ENCODE measurements at places on chromosomes 2 and 18.

DNA sequence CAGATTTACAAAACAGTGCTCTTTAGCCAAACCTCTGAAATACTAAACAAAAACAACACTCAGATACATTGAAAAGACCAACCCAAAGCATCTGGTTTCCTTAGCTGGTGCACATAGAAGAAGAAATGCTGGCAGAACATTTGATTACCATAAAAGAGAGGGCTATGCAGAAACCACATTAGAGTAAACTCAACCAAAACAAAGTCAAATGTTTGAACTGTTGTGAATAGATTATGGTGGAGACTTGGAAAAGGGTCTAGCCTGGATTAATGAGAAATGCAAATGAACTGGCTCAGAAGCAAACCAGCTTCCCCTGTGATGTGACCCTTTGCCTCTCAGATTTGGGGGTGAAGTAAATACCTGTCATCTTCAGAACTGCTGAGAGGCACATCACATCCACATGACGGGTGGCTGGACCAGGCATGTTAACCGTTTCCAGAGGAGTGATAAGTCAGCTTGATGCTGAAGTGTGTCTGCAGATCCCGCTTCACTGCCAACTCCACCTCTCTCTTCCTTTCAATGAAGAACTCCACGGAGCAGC, 153.0 kb downstream of the NRP2 start:
- DNase-seq, result no peak

DNA sequence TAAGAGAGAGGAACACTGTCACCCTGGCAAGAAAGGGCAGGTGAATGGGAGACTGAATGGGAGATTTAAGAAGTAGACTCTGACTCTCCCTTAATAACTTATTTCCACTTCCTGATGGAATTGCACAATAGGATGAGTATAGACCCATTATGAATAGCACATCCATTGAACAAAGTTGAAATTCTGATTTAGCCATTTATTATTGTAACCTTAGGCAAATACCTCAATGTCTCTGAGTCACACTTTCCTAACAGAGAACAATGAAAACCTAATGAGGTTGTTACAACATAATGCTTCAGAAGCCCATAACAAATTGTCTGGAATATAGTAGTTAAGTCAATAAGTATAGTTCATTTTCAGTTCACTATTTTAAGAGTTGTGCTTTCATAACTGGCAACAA, 78.9 kb downstream of the NRXN1 start:
- no peak for DNase-seq

DNA sequence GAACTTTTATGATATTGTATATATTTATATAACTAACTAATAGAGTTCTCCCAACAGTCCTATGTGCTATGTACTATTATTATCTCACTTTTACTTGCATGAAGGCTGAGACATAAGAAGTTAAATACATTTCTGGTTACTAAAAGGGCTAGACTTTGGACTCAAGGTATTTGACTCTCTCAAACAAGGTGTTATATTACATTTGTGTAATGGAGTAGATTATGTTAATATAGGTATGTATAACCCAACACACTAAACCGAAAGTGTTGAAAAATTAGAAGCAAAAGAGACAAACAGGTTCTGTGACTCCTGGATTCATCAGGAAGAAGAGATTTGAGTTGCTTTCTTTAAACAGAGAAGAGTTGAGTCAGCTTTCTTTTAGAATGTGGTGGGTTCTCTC, 733.6 kb upstream of the ZEB2 start:
- DNase-seq, result no peak

DNA sequence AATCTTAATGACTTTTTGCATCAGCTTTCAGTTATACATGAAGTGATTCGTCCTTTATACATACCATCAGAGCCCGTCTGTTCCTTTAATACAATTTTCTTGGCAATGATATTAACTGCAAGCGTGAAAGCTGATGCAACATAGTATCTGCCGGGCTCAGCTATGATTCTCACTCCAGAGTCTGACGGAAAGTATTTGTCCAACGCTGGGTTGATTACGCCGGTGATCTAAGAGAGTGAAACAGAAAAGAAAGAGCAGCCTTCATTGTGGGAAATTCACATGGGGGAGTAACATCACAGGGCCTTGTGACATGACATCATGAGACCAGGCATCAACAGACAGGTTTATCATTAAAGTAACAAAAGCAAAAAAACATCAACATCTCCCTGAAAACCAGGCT, 6.2 kb downstream of the ODC1 start:
- DNase-seq, result no peak

- no peak for DNase-seq
These were observed 1.1 kb downstream of the HIBCH start for GRCh38 chr2:190318514-190318913.

- DNase-seq, result no peak
These were observed 134.5 kb downstream of the PTRHD1 start for GRCh38 chr2:24658531-24659202.

DNA sequence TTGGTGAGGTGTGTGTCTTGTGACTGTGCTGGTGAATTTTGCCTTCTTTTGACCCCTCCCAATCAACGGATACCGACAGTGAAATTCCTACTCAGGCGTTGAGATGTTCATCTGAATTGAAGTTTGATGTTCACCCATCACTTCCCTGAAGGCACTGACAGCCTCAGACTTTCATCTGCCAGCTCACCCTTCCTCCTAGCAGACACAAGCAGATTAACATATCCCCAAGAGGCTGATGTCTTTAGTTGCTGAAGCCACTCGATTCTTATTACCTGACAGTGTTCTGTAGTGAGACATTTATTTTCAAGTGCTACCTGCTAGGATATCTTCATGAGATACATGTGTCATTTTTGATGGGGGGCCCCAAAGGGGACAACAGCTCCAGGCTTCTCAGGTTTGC, 1330.1 kb upstream of the PIK3C3 start:
- no peak for DNase-seq

DNA sequence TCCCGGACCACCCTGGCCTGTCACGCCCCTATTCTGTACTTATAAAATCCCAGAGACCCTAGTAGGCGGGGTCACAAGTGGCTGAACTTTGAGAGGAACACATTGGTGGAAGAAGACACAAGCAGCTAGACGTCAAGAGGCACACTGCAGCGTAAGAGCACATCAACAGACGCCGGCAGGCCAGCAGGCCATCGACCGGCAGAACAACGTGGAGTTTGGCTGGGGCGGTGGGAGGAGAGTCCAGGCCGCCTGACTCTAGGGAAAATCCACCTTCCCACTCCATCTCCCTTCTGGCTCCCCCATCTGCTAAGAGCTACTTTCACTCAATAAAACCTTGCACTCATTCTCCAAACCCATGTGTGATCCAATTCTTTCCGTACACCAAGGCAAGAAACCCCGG, 601.8 kb upstream of the CDH2 start:
- no peak for DNase-seq

- DNase-seq, result no peak
These were observed 54.7 kb upstream of the B3GNT2 start for GRCh38 chr2:62141142-62141740.

DNA sequence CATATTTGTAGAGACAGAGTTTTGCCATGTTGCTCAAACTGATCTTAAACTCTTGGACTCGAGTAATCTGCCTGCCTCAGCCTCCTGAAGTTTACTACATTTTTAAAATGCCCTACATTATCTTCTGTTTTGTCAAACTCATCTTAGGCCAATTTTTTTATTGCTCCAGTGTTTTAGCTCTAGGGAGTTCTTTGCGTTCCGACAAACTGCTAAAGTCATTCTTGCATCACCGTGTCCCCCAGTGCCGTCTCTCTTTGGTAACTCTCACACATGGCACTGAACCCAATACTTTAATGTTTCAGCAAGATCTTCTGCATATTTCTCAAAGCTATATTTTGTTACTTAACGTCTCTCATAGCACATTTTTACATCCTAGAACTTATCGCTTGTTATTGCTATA, 440.9 kb upstream of the NRXN1 start:
- no peak for DNase-seq

- peak; percentile 7 for DNase-seq
These were observed 62.8 kb upstream of the NEUROD1 start for GRCh38 chr2:181742922-181743722.

DNA sequence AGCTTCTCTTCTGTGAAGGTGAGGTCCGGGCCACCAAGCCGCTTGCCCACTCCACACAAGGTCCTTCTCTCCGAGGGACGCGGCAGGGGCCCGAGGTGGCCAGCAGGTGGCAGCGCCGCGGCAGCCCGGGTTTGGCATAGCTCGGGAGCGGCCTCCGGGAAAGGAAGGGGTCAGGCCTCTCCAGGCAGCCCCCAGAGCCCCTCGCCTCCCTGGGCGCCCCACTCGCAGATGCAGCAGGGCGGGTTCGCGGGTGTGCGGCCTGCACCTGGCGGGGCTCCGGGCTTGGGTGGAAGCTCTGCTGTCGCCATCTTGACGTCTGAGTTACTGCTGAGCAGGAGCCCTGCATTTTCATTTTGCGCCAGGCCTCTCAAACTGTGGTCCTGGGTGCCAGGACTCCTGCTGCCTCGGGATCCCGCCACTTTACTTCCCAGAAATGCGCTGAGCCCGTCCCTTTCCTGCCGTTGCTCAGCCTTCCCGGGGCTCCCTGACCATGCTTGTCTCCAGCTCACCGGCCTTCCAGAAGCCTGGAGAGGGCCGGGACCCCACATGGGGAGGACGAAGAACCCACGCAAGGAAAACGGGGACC, 18.6 kb upstream of the NCL start:
- peak; percentile 69 for DNase-seq

DNA sequence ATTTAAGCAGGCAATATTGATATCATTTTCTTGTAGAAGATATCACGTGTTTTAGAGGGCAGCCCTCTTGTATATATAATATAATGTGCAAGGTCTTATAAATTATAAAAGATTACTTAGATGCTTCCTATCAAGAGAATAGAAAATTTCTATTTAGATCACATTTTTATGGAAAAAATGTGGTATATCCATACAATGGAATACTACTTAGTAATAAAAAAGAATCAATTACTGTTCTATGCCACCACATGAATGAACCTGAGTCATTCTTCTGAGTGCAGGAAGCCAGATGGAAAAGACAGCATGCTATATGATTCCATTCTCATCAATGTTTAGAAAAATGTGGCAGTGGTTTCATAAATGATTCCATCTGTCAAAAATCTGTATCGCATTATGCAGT, 23.6 kb downstream of the CYP27C1 start:
- DNase-seq, result no peak

GRCh38 chr18:13616525-13617035, 109.8 kb downstream of the FAM210A start:
- DNase-seq, result no peak

GRCh38 chr2:121038031-121038430, 247.0 kb downstream of the TFCP2L1 start:
- no peak for DNase-seq

DNA sequence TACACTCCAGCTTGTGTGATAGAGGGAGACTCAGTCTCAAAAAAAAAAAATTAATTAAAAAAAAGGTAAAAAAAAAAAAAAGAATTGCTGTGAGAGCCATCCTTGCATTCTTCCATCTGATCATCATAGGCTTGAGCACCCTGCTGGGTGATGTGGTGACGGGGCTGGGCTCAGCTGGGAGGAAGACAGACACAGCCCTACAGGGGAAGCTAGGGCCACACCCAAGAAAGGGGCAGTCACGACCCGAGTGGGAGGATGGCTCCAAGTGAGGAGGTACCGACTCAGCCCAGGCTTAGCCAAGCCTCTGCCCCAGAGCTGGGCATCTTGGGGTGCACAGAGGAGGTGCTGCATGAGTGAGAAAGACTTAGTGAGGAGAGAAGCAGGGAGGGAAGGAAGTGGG, 165.5 kb downstream of the SH3RF3 start:
- no peak for DNase-seq

GRCh38 chr18:45503990-45504389, 111.3 kb upstream of the SLC14A2 start:
- DNase-seq, result no peak

DNA sequence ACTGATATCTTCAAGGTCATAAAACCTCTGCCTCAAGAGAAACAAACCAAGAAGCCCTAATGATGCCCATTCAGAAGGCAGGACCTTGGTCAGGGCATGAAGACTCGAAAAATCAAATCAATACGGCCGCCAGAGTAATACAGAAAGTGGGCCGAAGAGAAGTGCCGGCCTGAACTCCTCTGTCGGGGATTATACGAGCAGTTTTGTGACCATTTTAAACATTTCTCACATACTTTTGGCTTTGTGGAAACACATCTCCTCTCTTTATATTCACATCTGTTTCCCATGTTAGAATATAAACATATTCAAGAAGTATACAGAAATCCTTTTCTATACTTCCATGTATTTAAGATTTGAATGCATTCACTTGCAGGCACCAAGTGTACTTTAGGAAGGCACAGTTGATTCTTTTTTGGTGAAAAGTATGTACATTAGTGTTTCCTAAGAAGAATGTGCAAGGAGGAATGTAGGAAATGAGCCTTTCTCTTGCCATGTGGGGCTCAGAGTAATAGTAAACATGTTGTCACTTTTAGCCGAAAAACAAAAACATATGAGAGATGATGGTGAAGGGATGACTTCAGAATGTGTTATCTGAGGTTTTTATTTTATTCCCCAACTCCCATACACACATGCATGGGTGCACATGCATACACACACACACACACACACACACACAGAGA, 707.9 kb upstream of the ID2 start:
- DNase-seq, result no peak

- no peak for DNase-seq
These were observed 76.4 kb upstream of the BCL11A start for GRCh38 chr2:60629801-60630385.

GRCh38 chr2:218296847-218297246, 4.5 kb upstream of the TMBIM1 start:
- no peak for DNase-seq

DNA sequence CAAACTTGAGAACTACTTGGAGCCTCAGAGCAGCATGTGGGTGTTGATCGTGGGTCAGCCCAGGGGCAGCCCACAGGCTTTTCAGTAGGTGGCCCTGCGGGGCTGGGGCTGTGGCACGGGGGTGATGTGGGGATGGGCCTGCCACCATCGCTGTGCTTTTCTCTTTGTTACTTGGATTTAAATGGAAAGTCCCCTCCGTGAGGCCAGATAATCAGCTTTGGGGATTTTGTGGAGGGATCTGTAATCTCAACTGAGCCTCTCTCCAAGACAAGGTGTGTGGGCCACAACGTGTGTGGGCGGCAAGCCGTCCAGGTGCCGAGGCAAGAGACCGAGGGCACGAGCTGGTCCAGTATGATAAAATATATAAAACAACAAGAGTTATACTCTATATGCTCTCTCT, 16.7 kb downstream of the COLEC11 start:
- no peak for DNase-seq

- no peak for DNase-seq
These were observed 1033.5 kb upstream of the TMEFF2 start for GRCh38 chr2:193228276-193228675.

- no peak for DNase-seq
These were observed 34.7 kb upstream of the GPR17 start for GRCh38 chr2:127611076-127611925.
